Caki2 (cell line): ENCODE measurements at places on chromosomes 5 and 9. TPM values are rescaled to one million over a fixed set of nuclear protein-coding genes. Genes with fewer than 3 reads are reported as not detected.

- DNase-seq, result peak; percentile 7
Observed at GRCh38 chr9:77899679-77900354, 131.8 kb downstream of the GNAQ start.

TSLP gene
- not detected in 2 replicates for total RNA-seq

GRCh38 chr5:139863855-139864558 is 68.4 kb downstream of the PSD2 start:
- DNase-seq, result no peak

ECM2 gene
- not detected in 2 replicates for total RNA-seq

- DNase-seq, result no peak
Observed at GRCh38 chr9:83401328-83401900, 136.8 kb downstream of the FRMD3 start.

ESM1 gene
- total RNA-seq, result not detected in 2 replicates

DNA sequence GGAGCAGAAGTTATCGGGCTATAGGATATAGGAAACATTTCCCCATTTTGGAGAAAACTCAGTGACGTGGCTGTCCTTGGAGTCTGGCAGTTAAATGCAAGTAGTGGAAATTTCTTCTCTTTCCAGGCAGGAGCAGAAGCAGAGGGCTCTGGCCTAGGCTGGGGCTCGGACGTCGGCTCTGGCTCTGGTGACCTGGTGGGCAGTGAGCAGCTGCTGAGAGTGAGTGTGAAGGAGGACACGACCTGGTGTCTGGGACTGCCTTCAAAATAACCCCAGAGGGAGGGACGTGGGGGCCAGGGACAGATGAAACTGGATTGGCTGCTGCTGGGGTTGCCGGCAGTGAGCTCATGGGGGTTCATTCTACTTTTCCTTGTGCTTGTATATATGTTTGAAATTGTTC is 79.5 kb downstream of the COL15A1 start:
- DNase-seq, result no peak

DNA sequence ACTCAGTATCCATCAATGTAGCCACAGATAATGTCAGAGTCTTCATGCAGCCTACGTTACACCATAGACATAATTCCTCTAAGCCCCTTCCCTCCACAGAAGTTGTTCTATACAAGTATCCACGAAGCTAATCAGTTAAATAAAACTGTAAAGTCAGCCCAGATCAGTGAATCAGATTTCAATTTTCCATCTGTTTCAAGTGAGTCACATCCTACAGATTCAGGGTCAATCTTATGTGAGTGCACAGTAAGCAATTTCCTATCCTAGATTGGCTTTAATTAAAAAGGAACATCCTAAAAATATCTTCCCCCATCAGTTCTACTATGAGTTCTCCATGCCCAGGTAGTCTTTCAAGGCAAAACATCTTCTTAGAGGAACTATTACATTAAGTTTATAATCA is 402.5 kb downstream of the EFNA5 start:
- DNase-seq, result no peak

DNA sequence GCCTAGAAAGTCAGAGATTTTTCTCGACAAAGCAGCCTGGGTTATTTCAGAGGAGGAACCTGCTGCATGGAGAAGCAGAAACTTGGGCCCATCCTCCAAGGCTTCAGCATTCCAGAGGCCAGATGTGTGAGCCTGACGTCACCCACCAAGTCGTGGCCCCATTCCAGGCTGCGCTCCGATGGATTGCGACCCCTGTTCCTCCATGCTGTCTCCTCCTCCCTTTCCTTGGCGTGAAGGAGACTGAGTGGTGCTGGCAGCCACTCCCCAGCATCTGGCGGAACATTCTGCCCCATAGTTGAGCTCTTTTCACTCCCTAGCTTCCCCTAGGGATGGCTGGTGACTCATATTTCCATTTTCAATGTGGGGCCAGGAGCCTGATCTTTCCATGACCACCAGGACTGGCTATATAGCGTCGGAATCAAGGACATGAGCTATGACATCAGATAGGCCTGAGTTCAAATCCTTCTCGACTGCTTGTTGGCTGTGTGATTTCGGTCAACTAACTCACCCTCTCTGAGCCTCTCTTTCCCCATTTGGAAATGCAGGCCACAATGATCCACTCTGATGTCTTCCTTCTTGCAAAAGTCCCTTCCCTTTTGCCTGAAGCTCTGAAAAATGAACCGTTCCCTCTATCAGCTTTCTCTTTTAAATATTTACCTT is 24.5 kb upstream of the DUSP1 start:
- peak; percentile 75 for DNase-seq

GRCh38 chr5:113194591-113194990 is 218.0 kb downstream of the DCP2 start:
- no peak for DNase-seq

PIP5K1B gene
- total RNA-seq, result not detected in 2 replicates

DNA sequence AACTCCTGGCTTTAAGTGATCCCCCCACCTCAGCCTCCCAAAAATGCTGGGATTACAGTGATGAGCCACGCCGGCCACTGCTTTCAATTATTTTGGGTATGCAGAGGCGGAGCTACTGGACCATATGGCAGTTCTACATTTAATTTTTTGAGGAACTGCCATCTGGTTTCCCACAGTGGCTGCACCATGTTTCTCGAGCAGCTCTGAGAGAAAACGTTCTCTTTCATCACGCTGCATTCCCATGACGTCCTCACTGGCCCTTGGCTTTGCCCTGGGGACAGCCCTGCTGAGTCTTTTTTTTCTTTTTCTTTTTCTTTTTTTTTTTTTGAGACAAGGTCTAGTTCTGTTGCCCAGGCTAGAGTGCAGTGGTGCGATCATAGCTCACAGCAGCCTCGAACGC is 35.5 kb upstream of the GRHPR start:
- DNase-seq, result no peak

PSAT1 gene
- total RNA-seq, result 69.4 and 70.3 TPM in 2 replicates

PCSK5 gene
- total RNA-seq, result 104 and 109 TPM in 2 replicates

- DNase-seq, result no peak
Observed at GRCh38 chr9:6109571-6109970, 94.1 kb upstream of the RANBP6 start.

DNA sequence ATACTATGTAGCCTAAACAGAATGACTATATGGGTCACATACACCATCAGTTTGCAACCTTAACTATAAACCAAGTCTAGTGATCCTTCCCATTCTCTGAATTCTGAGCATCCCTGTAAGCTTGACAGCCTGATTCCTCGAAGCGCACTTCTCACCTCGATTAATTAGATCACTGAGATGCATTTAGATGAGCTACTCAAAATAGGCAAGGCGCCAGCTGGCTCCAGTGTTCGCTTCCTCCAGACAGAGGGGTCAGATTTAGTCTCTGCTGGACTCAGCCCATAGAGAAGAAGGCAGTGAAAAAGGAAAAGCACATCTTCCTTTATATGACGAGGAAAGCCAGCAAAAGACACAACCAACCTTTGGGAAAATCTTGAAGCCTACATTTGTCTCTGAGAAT is 371.5 kb downstream of the MLLT3 start:
- DNase-seq, result no peak

COL23A1 gene
- 1.2 and 1.9 TPM in 2 replicates for total RNA-seq

- DNase-seq, result no peak
Observed at GRCh38 chr5:88401686-88402085, 133.0 kb upstream of the TMEM161B start.

GRCh38 chr9:73916016-73916673 is 581.0 kb upstream of the RORB start:
- peak; percentile 4 for DNase-seq

DNA sequence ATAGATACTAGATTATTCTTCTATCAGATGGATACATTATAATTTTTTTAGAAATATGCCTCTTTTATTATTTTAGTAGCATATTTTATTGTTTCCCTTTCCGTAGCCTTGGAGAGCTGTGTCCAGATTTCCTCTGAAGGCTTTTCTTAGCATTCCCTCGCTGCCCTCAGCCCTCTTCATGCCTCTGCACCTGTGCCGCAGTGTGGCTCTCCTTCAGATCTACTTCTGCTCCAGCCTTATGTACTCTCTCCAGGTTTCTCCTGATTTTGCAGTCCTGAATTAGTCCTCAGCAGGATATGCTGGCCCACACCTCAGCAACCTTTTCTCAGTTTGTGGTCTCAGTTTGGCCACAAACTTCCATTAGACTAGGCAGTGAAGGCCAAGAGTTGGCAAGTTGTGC is 1052.0 kb downstream of the TAF11L14 start:
- no peak for DNase-seq

GRCh38 chr9:106745457-106745856 is 117.5 kb upstream of the ZNF462 start:
- DNase-seq, result no peak

DNA sequence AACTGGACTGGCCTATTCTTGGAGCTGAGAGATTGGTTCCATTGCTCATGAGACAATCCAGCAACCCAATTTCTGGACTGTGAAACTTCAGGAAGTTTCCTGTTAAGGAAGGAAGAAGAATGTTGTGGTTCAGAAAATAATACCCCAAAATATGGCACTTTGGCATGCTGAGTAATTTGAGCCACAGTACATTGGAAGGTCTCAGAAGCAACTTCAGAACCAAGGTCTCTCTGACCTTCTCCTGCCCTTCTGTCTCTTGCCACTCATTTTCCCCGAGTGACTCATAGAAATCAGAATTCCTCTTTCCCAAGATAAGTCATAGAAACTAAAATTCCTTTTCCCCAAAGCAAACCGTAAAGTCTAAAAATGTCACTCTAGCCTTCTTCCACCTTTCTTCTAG is 1366.1 kb downstream of the PTPRD start:
- no peak for DNase-seq

DNA sequence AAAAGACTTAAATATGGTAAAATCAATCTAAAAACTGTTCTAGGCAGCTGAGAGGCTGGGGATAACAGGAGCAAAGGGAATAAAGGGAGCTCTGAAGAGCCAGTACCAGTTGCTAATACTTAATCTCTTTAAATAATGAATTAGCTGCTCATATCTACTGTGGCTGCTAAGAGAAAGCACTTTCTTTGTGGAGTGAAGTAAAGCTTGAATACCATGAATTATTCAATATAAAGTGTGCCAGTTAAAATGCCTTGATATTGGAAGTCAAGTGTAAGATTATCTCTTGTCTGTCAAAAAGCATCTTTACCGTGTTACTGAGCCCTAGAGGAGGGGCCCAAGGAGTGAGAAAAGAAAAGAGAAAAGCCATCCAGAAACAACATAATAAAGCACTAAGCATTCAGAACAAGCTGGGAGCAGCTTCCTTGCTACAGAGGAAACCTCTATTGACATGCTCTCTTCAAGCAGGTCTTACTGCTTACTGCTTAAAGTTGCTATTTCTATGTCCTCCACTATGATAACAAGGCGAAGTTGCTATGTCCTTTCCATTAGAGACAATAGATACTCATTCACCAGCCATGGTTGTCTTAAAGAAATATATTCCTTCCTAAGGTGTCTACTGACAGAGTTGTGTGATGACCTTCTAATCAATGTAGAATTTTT is 297.4 kb downstream of the CETN3 start:
- DNase-seq, result no peak

- no peak for DNase-seq
Observed at GRCh38 chr5:51387884-51388275, 4.6 kb downstream of the ISL1 start.

CCNI2 gene
- total RNA-seq, result not detected in 2 replicates

- DNase-seq, result no peak
Observed at GRCh38 chr5:142501890-142502289, 177.1 kb upstream of the SPRY4 start.

TAF1L gene
- total RNA-seq, result not detected in 2 replicates

FAM174A gene
- 27.3 and 73.0 TPM in 2 replicates for total RNA-seq

GRCh38 chr9:74503219-74503618 is 6.1 kb downstream of the RORB start:
- no peak for DNase-seq

FGF10 gene
- total RNA-seq, result not detected in 2 replicates

GRCh38 chr9:7304627-7304995 is 495.0 kb downstream of the DMAC1 start:
- DNase-seq, result no peak

DNA sequence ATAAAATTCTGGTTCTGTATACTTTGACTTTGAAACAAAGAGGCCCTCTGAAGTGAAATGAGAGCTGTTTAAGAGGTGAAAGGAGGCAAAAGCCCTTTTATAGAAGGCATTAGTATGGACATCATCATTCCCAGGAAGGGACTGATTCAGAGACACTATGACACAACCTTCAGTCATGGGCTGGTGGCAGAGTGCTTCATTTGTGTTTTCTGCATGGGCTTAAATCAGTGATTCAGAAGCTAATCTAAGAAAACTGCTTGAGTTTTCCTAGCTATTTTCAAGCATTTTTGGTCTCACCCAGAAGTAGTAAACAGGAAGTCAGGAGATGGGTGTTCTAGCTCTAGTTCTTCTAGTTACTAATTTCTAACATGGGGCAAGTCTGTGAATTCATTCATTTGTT is 288.9 kb downstream of the TRPM3 start:
- no peak for DNase-seq

DNA sequence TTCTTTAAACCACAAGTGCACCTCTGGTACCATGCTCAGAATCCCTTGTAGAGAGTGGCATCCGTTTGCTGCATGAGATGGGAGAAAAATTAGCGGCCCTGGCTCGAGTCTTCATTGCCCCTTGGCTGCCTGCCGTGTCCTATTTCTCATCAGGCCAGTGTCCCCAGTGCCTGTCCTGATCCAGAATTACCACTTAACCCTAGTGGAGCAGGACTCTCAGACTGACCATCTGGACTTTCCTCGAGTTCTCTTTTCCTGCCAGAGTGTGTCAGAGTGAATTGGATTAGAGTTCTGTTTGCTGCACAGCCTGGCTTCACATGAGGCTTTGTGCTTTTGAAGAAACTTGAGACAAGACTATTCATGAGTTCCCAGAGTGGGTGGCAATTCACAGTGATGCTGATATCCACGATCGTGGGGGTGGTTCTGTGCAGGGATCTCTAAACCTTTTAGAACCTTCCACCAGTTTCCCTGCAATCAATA is 92.6 kb downstream of the C9orf152 start:
- DNase-seq, result no peak

NMUR2 gene
- total RNA-seq, result 6.4 TPM in 1 of 2 replicates, not detected in the other

DNA sequence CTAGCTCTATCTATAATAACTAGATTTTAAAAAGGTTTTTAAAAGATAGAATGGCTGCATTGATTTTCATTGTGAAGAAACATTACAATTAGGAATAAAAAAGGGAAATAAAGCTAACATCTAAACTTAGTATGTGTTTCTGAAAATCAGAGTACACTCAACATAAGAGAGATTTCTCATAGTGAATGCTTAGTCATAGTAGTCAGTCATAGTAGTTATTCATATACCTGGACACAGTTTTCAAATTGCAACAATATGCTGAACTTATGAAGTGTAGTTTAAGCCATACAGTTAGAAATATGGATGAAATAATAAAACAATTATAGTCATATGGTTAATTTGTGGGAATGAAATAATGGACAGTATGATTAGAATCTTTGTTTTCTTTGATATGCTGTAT is 273.0 kb upstream of the CTNND2 start:
- no peak for DNase-seq

GRCh38 chr5:152488869-152489268 is 83.8 kb upstream of the NMUR2 start:
- DNase-seq, result no peak

DNA sequence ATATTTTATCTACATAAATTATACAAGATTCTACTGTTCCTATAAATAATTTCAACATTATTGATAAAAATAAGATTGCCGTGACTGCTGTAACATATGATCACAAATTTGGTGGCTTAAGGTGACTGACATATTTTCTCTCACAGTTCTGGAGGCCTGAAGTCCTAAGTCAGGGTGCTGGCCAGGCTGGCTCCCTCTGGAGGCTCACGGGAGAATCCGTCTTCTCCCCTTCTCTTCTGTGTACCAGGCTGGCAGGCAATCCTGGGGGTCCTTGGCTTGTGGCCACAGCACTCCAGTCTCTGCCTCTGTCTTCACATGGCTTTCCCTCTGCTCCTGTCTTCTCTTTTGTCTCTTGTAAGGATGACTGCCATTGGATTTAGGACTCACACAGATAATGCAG is 31.7 kb upstream of the IRX2 start:
- no peak for DNase-seq

PCDHGB1 gene
- total RNA-seq, result 0.06 TPM in 1 of 2 replicates, not detected in the other
